ENCODE measurements at places on chromosomes 2 and 18.
A peak's percentile ranks its signal among the peaks of the same experiment; 100 is the strongest.

DNA sequence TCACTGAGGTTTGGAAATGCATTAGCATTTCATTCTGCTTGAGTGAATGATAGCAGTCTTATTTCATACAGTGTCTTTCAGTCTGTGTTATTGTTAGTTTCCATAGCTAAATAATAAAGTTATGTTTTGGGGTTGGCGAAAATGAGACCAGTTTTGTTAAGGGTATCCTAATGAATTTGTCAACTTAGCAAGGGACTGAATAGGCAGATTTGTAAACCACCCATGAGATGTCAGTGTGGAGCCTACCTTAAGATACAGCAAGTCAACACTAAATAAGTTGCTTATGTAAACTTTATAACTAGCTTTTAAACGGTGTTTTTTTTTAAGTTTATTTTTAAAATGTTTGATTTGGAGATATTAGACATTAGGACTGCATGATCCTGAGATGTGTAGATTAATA is 11.9 kb downstream of the NAPG start:
- no peak for DNase-seq

GRCh38 chr2:70658476-70658875 is 104.8 kb upstream of the TGFA start:
- no peak for DNase-seq

- no peak for DNase-seq
Observed at GRCh38 chr2:218003981-218004419, 1.2 kb upstream of the TNS1 start.

- DNase-seq: peak; percentile 18
Observed at GRCh38 chr2:41871080-41871479, 176.7 kb upstream of the PKDCC start.

- no peak for DNase-seq
Observed at GRCh38 chr2:234686088-234686890, 189.4 kb upstream of the ARL4C start.

DNA sequence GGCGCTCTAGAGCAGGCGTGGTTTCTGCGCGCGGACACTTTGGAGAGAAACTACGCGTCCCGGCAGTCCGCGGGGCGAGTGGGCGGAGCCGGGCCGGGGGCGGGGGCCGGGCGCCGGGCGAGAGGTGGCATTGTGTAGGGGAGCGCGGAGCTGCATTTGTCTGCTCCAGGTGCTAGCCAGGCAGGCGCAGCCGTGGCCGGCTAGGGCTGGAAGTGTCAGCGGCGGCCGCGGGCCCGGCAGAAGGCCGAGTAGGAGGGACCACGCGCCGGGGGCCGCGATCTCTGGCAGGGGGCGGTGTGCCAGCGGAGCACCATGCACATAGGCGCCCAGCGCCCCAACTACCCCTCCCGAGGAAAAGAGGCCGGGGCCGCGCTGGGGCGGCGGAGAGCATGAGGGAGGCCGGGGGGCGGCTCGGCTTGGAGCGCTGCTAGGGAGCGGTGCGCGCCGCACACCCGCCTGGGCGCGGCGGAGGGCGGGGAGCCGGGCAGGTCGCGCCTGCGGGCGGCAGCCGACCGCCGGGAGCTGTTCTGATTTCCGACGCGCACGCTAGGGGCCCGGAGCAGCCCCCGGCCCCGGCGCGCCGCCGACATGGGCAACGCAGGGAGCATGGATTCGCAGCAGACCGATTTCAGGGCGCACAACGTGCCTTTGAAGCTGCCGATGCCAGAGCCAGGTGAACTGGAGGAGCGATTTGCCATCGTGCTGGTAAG is at the start of gene FMNL2:
Gene FMNL2, plus strand, starts transcription at position 159 of the 710 bp plus-strand sequence.
- peak; percentile 12 for DNase-seq

DNA sequence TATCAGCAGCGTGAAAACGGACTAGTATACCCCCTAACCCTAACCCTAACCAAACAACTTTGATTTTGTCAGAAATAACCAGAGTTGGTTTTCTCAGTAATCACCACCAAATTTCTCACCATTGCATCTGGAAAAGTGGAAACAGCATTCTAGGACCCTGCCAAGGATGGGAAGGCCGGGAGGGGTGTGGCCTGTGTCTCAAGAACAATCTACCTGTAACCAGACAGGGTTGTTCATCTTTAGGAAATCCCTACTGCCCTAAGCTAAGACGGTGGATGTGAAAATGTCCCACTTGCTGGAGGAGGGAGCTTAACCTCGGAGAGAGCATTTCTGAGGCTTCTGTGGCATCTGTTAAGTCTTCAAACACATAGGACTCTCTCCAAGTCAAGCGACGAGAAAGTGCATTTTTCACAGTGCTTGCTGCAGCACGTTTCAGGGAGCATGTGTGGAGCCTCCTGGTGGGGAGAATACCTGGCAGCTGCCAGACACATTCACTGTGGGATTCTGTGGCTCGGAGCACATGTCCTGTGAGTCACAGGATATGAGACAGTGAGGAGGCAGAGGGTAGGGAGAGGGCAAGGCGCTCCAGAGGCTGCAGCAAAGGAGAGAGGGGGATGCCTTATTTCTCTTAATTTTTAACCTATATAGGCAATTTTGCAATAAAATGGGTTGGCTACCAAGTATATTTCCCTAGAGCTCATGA is 207.5 kb downstream of the SPP2 start:
- no peak for DNase-seq

- DNase-seq: no peak
Observed at GRCh38 chr18:55064760-55065159, 105.5 kb upstream of the CCDC68 start.

DNA sequence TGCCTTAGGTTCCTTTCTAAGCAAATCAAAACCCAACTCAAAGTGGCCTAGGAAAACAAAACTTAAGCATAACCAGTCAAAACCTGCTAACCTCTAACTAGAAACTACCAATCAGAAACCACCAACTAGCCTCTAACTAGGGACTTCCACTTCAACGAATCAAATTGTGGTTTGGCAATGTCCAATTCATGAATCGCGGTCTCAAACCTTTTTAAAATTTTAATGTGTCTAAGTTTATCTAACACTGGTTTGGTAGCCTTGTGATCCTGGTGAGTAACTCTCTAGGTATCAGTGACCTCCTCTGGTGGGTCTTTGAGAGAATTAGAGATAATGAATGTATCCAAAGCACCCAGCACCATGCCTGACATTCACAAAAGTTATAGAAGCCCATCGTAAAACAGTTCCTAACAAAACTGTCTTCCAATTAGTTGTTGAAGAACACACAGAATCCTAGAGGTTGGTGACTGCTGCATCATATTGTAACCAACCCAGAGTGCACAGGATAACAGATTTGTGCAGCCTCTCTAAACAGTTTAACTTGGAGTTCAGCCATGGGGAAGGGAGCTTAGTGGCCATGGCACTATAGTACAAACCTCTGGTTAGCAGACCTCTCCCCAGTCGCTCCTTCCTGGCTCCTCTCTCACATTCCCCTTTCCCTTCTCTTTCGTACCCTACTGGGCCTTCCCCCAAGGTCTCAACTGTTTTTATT is 45.2 kb upstream of the B3GNT2 start:
- no peak for DNase-seq

GRCh38 chr2:223865907-223866508 is 28.6 kb upstream of the AP1S3 start:
- no peak for DNase-seq

- DNase-seq: no peak
Observed at GRCh38 chr2:206115026-206115578, 29.1 kb upstream of the INO80D start.

- DNase-seq: no peak
Observed at GRCh38 chr2:30964334-30965005, 157.2 kb upstream of the CAPN13 start.

DNA sequence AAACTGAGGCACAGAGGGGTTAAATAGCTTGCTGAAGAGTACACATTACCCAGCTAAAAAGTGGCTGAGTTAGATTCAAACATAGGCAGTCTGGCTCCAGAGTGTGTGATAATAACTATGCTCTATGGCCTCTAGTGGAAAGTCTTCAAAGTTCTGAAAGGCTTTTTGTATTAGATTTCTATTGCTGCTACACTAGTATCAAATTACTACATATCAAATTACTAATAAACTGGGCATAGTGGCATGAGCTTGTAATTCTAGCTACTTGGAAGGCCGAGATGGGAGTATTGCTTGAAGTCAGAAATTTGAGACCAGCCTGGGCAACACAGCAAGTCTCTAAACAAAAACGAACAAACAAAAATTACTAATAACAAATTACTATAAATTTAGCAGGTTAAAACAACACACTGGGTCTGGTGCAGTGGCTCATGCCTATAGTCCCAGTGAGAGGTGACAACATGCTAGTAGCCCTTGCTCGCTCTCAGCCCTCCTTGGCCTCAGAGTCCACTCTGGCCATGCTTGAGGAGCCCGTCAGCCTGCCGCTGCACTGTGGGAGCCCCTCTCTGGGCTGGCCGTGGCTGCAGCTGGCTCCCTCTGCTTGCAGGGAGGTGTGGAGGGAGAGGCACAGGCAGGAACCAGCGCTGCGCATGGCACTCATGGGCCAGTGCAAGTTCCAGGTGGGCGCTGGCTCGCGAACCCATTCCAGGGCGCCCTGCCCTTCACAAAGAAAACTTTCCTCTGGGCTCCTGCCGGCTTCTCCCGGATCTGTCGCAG is 38.2 kb upstream of the TWSG1 start:
- no peak for DNase-seq

DNA sequence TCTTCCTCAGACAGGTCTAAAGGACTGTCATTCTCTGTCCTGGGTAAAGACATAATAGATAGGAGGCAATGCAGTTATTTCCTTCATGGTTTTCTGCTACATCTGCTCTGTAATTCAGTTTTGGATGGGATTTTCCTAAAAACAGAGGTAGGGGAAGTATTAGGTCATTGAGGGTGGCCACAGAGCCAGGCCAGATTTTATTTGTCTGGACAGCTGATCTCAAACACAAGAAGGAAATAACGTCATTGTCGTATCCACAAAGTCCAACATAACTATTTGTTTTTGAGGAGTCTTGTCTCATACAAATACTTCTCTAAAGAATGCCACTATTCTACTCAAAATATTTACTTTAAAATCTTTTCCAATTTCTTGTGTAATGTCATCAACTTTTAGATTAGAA is 154.8 kb upstream of the MAP2 start:
- DNase-seq: no peak

DNA sequence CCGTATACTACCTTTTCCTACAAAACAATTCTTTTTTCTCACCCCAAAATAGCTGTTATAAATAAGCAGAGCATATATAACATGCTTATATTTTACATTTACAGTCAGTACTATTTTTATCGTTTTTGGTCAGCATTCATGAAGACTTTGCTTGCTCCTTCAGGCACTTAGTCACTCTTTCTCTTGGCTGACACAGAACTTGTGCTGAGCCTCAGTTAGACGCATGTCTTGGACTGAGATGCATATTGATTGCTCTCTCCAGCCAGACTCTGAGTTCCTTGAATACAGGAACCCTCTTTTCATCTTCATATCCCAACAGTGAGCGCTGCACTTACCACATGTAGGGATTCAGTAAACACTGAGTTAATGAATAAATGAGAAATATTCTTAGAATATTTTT is 158.3 kb downstream of the RTN4 start:
- DNase-seq: no peak

- no peak for DNase-seq
Observed at GRCh38 chr2:138779406-138779780, 797 bp downstream of the NXPH2 start.

All from T-helper 2 cell (primary cell).